Gastroesophageal sphincter (tissue), 4 donors: ENCODE measurements at places on chromosomes 5 and 9.

DNA sequence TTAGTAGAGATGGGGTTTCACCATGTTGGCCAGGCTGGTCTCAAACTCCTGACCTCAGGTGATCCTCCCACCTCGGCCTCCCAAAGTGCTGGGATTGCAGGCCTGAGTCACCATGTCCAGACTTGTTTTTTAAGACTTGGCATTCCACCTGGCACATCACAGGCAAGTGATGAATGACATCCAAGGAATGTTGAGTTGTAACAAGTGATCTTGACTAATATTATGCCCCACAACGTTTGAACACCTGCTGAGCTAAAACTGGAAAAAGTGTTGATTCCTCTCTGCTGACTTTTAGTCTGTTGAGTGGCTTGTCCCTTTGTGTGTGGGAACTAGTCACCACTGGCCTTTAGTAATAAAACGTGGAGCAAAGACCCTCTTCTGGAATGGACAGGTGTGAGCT lies 54.6 kb downstream of the SUB1 start:
- no peak for ATAC-seq

- no peak for ATAC-seq
Observed at GRCh38 chr9:134594078-134594941, 47.3 kb upstream of the COL5A1 start.

DNA sequence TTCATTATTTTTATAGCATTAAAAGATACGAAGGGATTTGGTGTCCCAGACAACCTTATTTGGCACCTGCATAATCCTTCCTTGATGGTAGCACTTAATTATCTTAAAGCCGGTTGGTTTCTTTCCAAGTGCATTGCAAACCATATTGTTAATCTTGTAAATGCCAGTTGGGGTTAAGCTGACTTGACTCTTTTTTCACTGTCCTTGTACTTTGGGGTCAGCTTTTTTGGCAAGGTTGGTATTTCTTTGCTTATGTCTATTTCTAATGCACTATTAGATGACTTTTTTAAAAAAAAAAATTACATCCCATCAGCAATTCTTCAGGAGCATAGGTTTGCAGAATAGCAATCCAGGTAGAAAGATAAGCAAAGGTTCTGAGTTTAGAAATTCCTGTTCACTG lies 466.8 kb upstream of the TLE4 start:
- no peak for ATAC-seq

- no peak for ATAC-seq
Observed at GRCh38 chr9:32423371-32423770, 38.9 kb downstream of the ACO1 start.

- ATAC-seq: no peak
Observed at GRCh38 chr9:34518896-34519295, 3.9 kb downstream of the ENHO start.

GRCh38 chr5:61790678-61791077 lies 458.6 kb downstream of the ZSWIM6 start:
- ATAC-seq: no peak

GRCh38 chr5:172659909-172660628 lies 19.0 kb downstream of the NEURL1B start:
- peak; percentile 86 for ATAC-seq

DNA sequence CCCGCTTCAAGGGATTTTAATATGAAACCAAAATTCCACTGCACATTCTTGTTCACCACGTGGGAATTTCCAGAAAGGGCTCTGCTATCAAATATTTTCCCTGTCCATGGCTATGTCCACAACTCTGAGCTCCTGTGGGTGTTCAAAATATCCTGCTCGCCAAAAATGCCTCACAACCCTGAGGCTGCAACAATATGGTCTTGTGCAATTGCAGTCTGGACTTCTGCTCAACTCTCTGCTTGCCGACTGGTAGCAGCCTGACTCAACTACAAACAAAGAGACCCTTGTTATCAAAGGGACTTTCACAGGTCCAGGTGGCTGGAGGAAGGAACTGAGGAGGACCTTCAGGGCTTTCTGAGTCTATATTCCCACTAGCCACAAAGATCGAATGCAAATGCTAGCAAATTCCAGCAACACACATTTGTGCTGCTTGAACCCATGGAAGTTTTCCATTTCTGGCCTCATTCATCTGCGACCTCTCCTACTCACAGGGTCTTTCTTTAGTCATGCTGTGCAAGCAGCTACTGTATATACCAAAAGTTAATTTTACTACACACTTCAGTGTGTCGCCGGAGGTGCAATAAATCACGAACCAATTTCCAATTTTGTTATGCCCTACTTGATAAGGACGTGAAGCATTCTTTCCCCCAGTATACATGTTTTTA lies 169.2 kb upstream of the SLC30A5 start:
- no peak for ATAC-seq

DNA sequence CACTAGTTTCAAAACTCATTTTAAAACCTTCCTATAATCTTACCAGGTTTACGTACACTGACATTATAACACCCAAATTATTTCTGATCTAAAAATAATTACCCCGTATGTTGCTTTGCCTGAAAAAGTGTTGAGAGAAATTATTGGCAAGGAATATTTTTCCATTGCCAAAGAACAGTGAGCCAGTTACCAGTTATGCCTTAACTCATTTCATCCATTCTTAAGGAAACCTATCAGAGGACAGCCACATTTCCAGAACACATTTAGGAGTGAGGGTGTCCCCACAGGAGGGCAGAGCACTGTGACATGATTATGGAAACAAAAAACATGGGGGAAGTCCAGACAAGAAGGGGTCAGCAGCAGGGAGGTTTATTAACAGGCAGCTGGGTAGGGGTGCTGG lies 52.2 kb downstream of the GABBR2 start:
- no peak for ATAC-seq
